SK-MEL-5 (cell line): ENCODE measurements at places on chromosomes 2 and 18. TPM values are rescaled to one million over a fixed set of nuclear protein-coding genes. Genes with fewer than 3 reads are reported as not detected.
A peak's percentile ranks its signal among the peaks of the same experiment; 100 is the strongest.

DSG2 gene
- total RNA-seq, result 42.4 and 46.0 TPM in 2 replicates

CMPK2 gene
- 2.6 and 3.8 TPM in 2 replicates for total RNA-seq

IGFBP2 gene
- 445 and 479 TPM in 2 replicates for total RNA-seq

CBLN2 gene
- total RNA-seq, result not detected in 2 replicates

MYO3B gene
- total RNA-seq, result 1.3 and 1.8 TPM in 2 replicates

G6PC2 gene
- not detected in 2 replicates for total RNA-seq

CACNB4 gene
- total RNA-seq, result 0.29 and 0.35 TPM in 2 replicates

GRB14 gene
- total RNA-seq, result 4.1 and 4.5 TPM in 2 replicates

SCYGR4 gene
- total RNA-seq, result not detected in 2 replicates

PIEZO2 gene
- total RNA-seq, result 0.61 and 0.98 TPM in 2 replicates

BIN1 gene
- 1.7 and 2.2 TPM in 2 replicates for total RNA-seq

PTCD3 gene
- 238 and 268 TPM in 2 replicates for total RNA-seq

SLC9A4 gene
- total RNA-seq, result not detected in 2 replicates

DNA sequence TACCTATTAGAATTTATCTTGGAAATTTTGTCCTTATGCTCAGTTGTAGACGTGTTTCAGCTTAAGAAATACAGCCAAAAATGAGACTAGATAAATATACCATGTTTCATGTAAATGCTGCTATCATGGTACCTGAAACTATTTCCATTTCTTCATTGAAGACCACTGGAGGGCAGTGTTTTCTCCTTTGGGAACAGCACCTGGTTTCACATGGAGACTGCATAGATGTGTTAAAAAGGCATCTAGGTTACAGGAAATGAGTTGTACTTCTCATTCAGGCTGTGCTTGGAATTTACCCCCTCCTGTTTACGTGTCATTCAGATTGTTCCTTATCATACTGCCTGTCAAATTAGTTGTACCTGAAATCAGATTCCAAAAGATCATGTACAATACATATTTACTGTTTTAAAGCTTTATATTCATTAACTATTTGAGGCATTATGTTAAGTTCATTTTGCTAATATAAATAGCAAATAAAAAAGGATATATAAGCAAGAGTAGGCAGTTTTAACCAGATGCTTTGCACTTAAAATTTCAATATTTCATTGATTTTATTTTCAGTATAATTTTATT lies 57.3 kb upstream of the PSMD14 start:
- peak; percentile 60 for DNase-seq

GRCh38 chr18:44883671-44884070 lies 203.0 kb downstream of the SETBP1 start:
- DNase-seq, result no peak

GRCh38 chr2:125615438-125615837 lies 1040.5 kb upstream of the GYPC start:
- DNase-seq, result no peak

DNA sequence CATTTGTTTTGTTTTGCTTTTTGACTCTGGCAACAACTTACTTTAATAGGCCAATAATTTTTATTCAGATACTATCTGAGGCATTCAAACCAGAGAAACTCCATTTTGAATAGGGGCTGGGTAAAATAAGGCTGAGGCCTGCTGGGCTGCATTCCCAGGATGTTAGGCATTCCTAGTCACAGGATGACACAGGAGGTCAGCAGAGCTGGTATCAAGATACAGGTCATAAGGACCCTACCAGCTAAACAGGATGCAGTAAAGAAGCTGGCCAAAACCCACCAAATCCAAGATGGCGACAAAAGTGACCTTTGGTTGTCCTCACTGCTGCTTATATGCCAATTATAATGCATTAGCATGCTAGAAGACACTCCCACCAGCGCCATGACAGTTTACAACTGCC lies 102.2 kb upstream of the XPO1 start:
- DNase-seq, result peak; percentile 24

DNA sequence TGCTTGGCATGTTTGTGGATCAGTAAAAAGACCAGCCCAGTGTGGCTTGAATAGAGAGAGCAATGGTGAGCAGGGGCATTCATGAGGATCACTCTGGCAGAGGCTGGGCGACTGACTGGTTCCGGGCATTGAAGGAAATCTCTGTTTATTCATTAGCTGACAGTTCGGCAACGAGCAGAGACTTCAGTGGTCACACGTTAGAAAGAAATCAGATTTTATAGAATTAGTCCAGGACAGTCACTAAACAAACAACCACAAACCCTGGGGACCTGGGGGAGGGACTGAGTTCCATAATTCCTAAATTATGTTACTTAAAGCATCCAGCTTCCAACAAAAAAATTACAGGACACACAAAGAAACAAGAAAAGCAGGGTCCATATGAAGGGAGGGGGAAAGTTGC lies 72.5 kb downstream of the NOL10 start:
- no peak for DNase-seq

DNA sequence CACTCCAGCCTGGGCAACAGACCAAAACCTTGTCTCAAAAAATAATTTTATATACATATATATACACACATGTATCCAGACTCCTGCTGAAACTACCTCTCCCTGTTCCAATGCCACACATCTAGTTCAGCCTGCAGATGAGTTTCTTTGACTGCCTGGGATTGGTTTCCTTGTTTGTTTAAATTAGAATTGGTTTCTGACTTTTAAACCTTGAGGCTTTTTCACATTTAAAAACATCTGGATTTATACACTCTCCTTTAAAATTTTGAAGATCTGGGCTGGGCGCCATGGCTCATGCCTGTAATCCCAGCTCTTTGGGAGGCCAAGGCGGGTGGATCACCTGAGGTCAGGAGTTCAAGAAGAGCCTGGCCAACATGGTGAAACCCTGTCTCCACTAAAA lies 21.8 kb upstream of the CXCR1 start:
- DNase-seq, result no peak

GRCh38 chr2:163417596-163418337 lies 318.0 kb downstream of the FIGN start:
- no peak for DNase-seq

GRCh38 chr18:39799006-39799405 lies 2156.0 kb upstream of the PIK3C3 start:
- DNase-seq, result peak; percentile 12

GRCh38 chr18:49223837-49224529 lies 236.5 kb downstream of the DYM start:
- no peak for DNase-seq

DNA sequence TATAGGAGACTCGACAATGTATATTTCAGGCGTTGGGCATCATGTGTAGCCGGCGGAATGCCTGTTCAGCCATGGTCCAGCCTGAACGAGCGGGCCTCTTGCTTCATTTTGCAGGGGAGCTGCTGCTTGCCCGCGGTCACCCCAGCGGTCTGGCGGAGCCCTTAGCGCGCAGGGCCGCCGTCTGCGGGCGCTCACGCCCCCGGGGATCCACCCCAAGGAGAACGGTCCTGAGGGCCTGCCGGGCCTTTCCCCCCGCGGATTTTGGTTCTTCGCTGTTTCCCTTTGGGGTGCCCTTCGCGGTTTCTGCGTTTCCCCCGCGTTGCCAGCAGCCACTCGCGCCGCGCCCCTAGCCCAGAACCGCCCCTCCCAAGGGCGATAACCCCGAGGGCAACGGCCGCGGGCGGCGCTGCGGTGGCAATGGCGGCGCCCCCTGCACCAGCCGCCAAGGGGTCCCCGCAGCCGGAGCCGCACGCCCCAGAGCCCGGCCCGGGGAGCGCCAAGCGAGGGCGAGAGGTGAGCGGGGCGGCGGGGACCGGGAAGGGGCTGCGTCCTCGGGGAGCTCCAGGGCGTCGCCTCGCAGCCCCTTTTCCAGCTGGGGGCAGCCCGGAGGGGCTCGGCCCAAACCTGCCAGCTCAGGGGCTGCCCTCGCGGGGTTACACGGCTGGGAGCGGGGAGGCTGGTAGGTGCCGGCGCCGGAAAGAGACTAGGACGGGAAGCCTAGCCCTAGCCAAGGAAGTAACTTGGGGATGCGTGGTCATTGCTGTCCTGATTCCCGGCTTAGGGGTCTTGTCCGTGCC lies at the start of gene MFSD2B:
Gene MFSD2B (plus strand): TSS at position 406 of the 797 bp plus-strand sequence. CDS start 12 bp downstream, at position 418.
- DNase-seq, result no peak

DNA sequence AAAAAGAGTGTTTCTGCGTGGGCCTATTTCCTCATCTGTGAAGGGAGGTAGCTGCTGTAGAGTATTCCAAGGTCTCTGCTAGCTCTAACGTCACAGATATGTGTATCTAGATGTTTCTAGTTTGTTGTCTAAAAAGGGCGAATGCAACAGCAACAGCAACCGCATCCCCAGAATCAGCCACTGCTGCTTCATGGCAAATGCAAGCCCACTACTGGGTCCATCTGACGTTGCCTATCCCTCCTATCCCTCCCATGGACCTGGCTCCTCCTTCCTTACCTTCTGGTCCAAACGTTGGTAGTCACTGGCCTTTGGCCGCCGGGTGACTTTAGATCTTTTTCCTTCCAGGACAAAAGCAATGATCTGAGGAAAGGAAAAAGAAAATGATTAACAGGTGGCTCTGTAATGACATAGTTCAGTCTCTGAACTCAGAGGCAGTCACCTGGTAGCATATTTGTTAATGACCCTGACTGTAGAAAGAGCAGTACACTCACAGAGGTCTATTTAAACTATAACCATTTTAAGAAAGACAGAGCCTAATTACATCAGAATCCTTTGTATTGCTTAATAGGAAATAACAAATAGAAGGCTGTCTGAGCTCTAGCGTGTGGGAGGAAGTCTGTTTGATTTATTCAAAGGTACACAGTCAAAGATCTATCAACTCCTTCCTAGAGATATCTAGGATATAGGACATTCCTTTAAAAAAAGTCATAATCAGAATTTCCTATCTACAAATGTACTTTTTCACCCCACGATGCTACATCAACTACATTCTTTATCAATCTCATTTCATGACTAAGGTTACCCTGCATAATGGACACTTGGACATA lies 2.9 kb downstream of the TGOLN2 start:
- no peak for DNase-seq

DNA sequence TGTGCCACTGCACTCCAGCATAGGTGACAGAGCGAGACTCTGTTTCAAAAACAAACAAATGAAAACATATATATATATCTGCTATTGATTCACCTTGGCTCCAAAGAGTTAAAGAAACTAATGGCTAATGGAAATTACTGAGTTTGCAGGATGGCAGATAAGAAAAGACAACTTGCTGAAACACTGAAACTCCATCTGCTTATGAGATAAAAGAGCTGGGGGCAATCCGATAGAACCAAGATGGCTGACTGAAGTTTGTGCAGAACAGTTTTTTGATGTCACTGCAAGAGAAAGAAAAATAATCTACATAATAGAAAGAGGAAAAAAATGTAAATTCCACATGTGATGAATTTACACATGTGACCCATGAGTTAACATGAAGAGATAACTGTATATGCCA lies 88.2 kb downstream of the LRATD1 start:
- no peak for DNase-seq

GRCh38 chr18:8548186-8548585 lies 61.1 kb upstream of the RAB12 start:
- no peak for DNase-seq

DNA sequence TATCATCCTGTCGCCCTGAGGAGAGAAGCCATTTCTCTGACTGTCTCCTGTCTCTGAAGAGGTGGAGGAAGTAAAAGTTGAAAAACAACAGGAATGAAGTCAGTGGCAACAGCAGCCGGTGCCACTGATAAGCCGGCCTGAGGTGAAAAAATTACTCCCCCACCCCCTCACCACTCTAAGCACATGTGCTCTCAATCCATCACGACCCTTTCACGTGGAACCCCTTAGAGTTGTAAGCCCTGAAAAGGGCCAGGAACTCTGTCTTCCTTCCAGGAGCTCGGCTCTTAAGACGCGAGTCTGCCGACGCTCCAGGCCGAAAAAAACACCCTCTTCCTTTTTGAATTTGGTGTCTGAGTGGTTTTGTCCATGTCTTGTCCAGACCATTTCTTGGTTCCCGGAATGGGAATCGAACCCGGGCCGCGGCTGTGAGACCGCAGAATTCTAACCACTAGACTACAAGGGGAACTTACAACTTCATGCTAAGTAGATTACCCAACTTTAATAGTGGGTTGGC lies 40.7 kb upstream of the TRIM43 start:
- DNase-seq, result peak; percentile 61

DNA sequence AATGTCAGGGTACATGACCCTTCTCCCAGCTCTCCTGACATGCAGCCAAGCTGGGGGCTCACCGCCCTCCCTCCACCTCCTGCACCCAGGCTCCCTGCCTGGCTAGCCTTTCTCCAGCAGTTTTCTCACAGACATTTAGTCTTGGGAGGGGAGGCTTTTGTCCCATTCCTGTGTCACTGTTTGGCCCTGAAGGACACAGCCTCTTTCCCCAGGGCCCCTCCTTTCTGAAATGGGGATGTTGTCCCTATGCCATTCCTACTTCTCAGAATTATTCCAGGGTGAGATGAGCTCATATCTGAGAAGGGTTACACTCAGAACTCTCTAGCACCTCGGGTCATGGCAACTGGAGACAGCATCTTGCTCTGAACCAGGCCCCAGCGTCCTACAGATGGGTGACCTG lies 47.3 kb upstream of the MRPL33 start:
- DNase-seq, result no peak
